Epithelial cell of esophagus (primary cell): ENCODE measurements at places on chromosomes 6 and 20.

- DNase-seq = no peak
Observed at GRCh38 chr6:123524781-123525180, 112.0 kb downstream of the TRDN start.

- DNase-seq = peak; percentile 70
Observed at GRCh38 chr20:9392892-9393857, 121.2 kb upstream of the LAMP5 start.

DNA sequence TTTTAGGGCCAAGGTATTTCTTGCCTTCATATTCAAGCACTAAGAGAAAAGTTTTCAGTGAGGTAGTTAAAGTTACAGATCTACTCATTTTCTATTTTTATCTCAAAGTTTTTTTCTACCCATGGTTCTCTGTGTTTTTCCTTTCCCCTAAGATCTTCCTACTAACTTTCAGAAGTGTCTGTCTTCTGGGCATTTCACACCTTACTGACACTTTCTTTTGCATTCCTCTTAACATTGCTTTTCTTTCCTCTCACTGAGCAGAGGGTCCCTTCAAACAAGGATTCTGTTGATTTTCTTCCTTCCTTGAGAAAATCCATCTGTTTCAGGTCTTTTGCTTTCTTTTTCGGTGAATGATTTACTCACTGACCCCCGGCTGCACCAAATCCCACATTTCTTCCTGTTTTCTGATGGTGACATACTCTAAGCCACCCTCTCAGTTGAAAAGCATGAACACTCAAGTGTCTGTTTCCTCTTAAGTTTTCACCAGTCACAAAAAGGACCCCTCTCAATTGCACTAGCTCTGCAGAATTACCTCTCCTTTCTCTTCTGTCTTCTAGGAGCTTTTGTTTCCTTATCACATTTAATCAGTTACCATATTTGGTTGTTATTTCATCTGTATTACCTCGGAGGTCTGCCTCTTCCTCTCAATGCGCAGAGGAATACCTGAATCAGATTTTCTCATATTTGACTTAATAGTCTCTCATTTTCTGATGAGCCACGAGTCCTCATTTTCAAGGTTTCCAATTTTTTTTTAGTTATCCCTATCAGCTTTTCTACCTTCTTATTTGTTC lies 73.5 kb upstream of the RNF217 start:
- no peak for DNase-seq

DNA sequence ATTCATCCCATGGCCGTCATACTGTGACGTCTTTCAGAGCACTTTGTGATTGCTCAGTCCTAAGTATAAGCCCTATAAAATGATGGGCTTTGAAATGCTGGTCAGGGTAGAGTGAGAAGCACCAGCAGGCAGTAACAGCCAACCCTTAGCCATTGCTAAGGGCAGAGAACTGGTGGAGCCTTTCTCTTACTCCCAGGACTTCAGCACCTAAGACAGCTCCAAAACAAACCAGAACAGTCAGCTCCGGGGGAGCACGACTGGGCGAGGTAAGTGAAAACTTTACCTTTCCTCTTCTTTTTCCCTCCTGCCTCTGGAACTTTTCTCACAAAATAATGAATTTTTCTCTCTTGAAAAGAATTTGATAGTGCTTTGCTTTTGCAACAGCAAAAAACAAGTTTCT lies at the start of gene VIP:
Gene VIP (plus strand): TSS at position 104 of the 400 bp plus-strand sequence. CDS start 1,381 bp downstream, outside the sequence.
- peak; percentile 66 for DNase-seq

DNA sequence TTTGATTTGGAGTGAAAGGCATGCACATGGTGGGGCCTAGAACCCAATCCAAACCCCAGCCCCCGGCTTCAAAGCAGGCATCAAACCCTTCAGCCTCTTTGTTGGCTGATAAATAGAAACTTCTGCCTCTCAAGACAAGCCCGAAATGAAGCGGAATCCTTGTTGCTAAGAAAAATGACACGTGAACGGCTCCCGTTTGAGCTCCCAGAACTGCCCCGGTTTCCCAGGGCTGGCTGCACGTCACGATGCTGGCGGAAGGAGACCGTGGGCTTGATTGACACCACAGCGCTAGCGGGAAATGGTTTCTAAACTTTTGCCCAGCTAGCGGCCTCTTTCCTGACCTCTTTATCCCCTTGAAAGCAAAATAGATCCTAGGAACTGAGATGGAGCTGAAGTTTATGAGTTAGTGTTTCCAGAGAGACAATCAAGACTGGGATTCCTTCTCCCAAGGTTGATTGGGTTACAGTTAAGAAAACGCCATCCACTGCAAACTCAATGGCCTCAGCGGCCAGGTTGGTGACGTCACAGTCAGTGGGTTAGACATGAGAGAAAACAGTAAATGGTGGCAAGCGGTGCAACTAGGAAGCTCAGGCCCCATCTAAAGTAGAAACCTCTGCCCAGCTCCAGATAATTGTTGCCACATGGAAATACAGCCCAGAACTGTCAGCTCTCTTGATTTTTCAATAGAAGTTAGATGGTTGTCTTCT lies 117.0 kb downstream of the ANKRD60 start:
- DNase-seq = no peak

GRCh38 chr20:7094438-7094997 lies 327.0 kb downstream of the BMP2 start:
- DNase-seq = peak; percentile 71

GRCh38 chr20:6630514-6630913 lies 137.0 kb upstream of the BMP2 start:
- DNase-seq = no peak

DNA sequence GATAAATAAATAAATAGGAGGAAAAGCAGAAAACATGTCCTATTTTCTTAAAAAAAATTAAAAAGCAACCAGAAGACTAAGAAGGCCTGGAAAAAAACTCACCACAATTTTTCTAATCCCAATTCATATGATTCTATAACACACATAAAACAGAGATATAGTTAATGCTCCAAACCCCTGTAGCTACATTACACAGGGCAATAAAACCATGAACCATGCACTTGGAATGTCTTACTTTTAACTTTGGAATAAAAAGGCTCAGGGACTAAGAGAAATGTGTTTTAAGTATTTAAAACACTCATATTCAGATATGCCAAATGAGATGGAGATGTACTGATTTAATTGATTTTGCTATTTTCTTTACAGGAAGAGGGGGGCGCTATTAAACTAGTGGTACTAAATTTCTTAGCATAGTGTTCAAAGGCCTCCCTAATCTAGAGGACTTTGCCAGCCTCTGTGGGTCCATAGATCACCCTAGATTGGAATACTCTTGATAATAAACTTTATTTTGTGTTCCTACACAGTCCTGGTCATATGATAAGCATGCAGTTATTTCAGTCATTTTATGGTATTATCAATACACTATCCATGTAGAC lies 30.3 kb upstream of the GCM1 start:
- DNase-seq = no peak

- peak; percentile 53 for DNase-seq
Observed at GRCh38 chr20:38893565-38894090, 32.6 kb upstream of the FAM83D start.

- no peak for DNase-seq
Observed at GRCh38 chr20:41316051-41316450, 1.5 kb downstream of the ZHX3 start.

DNA sequence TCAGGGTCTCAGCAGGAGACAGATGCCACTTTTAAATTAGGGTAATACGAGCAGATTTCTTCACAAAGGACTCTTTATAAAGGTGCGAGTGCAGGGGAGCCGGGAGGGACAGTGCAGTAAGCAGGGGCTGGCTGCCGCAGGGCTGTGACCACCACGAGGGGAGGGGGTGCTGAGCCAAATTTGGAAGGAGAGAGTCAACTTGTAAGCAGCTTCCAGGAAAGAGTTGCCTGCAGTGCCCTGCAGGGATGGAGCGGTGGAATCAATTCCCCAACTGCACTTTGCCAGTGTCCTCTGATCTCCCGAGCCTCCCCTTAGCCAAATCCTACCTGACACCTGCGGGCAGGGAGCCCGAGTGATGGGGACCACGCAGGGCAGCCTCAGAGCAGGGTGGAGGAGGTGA lies 13.9 kb upstream of the CCDC167 start:
- DNase-seq = no peak

GRCh38 chr6:18118330-18118729 lies 4.1 kb downstream of the NHLRC1 start:
- no peak for DNase-seq

GRCh38 chr6:38973178-38974057 lies 75.2 kb upstream of the GLP1R start:
- DNase-seq = peak; percentile 94

GRCh38 chr6:7235712-7236305 lies 77.2 kb downstream of the SSR1 start:
- peak; percentile 39 for DNase-seq

DNA sequence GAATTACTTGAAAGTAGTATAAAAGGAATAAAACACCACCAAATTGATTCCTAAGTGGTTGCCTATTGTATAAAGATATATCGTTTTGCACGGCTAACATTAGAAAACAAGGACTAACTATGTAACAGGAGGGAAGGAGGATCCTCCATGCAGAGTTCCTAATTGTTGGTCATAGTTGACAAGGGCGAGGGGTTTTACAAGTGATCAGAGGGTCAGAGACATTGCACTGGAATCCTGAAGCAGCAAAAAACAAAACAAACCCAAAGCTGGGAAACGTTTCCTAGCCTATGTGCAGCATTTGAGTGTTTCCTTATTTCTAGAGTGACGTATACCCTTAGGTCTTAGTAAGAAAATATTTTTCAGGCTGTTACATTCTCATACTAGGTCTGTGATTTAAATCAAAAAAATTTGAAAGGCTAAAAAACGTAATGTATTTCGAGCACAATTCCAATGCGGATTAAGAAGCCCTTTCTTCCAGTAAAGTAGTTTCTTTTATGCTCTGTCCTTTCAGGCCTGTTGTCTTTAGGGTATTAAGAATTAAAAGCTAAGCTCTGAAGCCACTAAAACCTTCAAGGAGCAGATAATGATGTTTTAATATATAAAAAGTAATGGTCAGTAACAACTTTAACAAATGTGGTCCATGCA lies 373.8 kb upstream of the MMS22L start:
- DNase-seq = no peak

DNA sequence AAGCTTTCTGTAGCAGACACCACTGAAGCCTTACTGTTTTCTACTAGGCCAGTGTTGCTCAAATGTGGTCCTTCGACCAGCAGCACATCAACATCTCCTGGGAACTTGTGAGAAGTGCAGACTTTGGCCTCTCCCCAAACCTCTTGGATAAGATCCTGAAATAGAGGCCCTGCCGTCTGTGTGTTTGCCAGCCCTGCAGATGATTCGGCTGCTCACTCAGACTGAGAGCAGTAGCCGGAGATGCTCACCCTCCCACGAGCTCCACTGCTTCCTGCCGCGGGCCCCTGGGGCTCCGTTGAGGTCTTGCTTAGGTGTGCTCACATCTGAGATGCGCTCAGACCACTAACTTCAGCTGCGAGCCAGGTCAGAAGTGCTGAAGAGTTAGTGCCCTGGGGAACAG lies 129.5 kb upstream of the SSTR4 start:
- no peak for DNase-seq

DNA sequence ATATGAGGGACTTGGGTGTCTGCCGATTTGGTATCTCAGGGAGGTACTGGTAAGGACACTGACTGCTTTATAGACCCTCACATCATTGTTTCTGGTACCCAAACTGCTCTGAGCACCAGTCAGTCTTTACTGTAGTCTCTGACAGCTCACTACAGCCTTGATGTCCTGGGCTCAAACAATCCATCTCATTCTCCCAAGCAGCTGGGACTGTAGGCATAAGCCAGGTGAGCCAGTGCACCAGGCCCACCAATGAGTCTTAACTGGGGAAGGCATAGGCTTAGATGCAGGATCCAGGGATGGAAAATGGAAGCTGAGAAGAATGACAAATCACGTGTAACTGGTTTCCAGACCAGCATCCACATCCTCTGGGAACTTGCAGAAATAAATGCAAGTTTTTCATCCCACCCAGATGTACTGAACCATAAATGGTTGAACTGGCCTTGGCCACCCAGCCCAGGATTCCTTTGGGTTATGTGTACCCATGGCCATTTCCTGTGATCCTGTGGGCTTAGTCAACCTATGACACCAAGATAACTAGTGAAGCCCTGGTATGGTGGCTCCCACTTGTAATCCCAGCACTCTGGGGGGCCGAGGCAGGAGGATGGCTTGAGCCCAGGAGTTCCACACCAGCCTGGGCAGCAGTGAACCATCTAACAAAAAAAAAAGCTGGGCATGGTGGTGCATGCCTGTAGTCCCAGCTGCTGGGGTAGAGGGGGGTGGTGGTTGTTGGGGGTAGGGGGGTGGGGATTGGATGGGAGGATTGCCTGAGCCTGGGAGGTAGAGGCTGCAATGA lies 5.8 kb downstream of the TUBB start:
- no peak for DNase-seq

GRCh38 chr6:167736486-167737204 lies 90.1 kb upstream of the AFDN start:
- no peak for DNase-seq

DNA sequence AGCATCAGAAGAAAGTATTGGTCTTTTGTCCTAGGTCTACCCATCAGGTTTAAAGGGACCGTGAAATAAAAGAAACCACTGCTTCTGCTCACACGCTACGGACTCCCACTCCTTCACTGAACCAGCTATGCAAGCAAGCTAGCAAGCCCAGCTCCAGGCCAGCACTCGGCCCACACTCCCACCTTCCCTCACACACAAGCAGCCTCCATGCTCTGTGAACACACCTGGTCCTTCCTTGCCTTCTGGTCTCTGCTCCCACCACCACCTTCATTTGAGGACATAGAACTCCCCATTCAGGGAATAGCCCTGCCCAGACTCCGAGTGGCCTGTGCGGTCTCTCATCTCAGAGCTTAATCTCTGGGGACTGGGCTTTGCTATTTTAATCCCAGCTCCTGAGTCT lies 436.4 kb upstream of the CDH4 start:
- DNase-seq = no peak
